ENCODE measurements at places on chromosomes 2 and 18.

DNA sequence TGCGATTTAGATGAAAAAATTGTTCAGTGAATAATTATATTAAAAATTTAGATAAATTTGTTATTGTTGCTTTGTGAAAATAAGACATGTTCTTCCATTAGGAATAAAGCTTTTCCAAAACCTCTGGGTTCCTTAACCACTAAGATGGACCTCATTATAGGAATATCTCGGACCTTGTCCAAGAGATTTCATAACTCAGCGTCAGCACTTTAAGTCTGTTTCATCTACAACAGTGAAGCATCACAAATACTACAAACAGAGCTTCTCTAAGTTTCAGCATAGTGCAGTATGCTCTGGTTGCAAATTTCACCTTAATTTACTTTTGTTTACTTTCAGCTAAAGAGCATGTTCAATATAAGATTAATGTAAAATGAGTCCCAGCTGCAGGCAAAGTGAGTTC is 150.3 kb downstream of the UBE2E3 start:
- no peak for DNase-seq

- DNase-seq, result no peak
Measured at GRCh38 chr2:11559066-11559785, 25.4 kb downstream of the GREB1 start.

- peak; percentile 99 for DNase-seq
Measured at GRCh38 chr2:8681786-8682692, at the start of gene ID2. TSS of gene ID2 (plus strand) at chr2:8682056. CDS start at chr2:8682166, 110 bp downstream.

GRCh38 chr18:73670039-73670438 is 477.6 kb downstream of the FBXO15 start:
- peak; percentile 36 for DNase-seq

DNA sequence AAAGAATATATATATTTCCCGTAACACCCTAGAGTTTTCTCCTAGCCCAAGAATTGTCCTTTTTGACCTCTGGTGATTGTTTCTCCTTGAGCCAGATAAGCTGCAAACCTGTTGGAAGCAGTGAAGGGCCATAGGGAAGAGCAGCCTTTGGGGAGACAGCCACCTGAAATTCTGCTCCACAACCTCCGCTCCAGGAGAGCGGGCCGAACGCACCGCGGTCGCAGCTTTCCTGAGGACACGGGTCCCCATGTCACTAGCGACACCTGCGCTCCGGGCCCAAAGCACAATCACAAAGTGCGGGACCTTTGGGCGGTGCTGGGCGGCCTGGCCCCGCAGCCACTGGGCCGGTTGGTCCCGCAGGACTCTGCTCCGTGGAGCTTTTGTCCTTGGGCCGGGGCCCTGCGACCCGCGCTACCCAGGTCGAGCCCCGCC is 557 bp upstream of the DSG2 start:
- DNase-seq, result no peak

DNA sequence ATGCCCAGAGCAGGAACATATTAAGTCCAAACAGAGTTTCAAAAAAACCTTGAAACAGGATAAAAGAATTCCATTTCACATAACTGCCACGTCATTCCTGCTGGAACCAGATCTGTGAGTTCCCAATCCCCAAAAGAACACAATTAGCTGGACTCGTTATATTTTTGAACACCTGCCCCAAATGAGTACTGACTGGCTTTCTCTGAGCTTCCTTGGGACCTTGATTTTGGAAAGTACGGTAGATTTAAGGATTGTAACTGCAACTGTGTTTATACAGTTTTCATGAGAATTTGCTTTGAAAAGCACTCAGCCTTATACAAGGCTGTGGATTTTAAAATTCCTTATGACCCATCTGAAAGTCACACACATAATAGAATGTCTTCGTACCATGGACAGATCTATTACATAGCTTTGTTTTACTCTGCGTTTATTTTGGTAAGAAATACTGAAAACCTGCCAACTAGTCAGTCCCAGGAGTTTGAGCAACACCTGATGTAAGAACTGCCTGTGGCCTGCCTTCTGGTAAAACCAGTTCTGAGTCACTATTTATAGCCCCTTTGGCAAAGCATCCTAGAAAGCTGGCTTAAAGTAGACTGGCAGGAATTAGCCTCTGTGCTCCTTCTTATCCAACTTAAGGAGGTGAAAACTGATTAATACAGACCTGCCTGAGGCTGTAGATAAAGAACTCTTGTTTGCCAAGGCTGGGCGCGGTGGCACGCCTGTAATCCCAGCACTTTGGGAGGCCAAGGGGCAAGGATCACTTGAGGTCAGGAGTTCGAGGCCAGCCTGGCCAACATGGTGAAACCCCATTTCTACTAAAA is 48.1 kb downstream of the MERTK start:
- peak; percentile 88 for DNase-seq

- DNase-seq, result peak; percentile 64
Measured at GRCh38 chr18:9771261-9771976, 63.3 kb downstream of the RAB31 start.

- DNase-seq, result peak; percentile 18
Measured at GRCh38 chr18:23331091-23331920, 121.8 kb upstream of the RIOK3 start.

Measured in RWPE1 (cell line).